ENCODE measurements at places on chromosomes 12 and 14. TPM values are rescaled to one million over a fixed set of nuclear protein-coding genes. Genes with fewer than 3 reads are reported as not detected.

DNA sequence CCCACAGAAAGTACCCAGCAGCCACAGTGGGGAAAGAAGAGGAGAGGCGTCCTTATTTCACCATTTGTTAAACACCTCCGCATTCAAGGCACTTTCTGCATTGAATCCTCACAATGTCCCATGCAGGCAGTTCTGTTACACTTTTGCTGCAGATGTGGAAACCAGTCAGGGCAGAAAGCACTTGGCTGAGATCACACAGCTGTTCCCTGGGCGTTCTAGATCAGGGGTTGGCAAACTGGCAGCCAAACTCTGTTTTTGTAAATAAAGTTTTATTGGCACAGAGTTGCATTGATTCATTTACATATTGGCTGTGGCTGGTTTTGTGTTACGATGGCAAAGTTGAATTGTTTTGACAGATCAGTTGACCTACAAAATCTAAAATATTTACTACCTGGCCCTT lies 20.1 kb downstream of the FOXN4 start:
- DNase-seq: no peak

DNA sequence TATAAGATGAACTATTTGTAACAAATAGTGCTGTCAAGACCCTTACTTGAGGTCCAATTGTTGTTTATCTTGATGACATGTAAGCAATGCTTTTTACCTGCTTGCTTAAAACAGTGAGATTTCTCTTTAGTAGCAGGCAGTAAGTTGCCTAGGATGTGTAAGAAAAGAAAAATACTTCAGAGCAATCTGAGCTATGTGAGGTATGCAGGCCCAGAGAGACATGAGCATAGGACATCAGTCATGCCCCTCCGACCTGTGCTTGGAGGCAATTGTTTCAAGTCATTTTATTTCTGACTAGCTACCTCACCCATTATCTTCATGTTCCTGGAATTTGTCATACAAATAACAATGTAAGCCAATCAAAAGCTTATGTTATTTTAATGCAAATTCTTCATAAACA lies 930.6 kb upstream of the FBXO33 start:
- DNase-seq: no peak

The IRAK3 gene
- total RNA-seq: 5.3 TPM

DNA sequence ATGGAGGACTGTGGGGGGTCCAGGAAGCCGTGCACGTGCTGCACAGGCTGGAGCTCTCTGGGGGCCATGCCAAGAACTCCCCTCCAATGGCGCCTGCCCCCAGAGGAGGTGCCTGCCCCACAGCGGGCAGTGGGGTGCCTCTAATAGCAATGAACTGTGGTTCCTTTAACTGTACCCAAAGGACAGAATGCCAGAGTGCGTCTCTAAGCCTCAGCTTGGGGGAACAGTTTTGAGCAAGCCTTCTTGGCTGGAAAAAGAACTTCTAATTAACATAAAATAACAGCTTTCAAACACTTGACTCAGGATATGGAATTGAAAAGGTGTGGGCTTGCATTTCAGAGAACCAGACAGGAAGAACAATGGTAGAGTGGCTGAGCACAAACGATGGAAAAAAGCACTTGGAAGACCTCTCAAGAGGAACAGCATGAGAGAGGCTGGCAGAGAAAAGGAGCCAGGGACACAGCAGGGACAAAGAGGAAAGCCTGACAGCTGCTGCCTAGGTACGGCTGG lies 195.6 kb downstream of the TTC7B start:
- no peak for DNase-seq

DNA sequence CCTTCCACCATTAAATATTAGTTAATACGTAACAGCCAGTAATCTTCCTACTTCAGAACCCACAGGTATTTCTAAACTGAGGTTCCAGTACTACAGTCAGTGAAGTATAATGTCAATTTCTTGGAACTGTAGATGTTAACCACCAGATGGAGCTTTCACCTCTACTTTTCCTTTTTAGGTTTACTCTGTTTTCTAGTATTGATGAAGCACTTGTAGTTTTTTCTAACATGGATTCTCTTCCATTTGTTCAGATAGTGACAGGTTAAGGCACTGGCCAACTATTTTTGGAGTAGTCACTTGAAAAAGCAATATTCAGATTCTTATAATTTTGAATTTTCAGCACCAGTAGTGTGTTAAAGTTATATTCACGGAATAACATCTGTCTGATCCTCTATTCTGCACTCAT lies 4.6 kb upstream of the SEC23A start:
- DNase-seq: no peak

DNA sequence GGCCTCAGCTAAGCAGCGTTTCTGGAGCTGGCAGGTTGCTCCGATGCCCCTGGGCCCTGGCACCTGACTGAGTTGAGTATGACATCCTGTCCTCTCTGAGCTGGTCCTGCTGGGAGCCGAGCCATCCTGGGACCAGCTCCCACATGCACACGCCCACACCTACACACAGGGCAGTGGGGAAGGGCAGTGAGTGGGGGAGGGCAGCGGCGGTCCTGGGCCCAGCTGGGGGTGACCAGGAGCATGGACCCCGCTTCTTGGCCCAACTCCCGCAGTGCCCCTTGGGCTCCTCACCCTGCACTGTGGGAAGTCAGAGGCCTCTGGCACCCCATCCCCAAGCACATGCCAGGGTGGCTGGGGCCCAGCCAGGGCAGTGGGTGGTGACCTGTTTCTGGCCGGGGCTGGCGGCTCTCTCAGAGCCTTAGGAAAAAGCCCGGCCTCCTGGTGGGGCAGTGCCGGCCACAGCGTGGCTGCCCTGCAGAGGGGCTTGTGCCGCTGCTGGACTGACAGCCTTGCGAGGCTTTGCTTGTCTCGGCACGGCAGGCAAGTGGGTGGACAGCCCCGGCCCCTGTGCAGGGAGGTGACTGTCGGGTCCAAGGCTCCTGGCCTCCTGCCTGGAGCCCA lies 5.9 kb upstream of the CRIP2 start:
- peak; percentile 86 for DNase-seq

The CCDC88C gene
- 3.2 TPM for total RNA-seq

DNA sequence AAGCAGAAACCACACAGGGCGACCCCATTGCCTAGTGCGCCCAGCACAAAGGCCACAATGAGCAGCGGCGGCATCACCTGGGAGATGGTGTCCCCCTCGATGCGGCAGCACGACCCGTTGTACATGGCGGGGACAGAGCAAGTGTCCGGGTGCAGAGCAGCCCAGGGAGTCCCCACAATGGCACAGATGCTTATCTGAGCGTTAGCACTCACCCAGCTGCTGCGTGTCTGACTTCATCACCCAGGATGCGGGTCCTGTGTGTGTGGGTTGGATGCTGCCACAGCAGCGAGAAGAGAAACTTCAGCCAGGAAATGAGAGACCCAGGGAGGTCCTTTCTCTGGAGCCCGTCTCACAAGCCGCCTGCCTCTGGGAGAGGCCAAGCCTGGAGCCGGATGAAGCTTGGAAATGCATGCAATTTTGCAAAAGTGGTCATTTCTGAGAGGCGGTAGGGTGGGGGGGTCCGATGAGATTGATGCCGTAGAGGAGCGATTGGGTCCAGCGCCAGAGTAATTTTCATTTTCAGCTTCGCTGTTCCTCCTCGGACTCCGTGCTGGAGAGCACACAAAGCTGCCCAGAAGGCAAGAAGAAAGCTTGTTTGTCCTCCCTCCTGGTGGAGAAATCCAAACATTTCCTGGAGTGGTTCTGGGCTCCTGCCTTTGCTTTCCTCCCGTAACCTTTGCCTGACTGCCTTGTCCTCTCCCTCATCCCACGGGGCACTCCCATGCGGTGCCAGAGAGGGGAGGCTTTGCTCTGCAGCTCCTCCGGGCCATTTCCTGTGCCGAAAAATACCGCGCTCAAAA lies at the start of gene HCAR1:
HCAR1 (minus strand) TSS at position 630 of the 800 bp plus-strand sequence; CDS start at position 125, 505 bp downstream.
- no peak for DNase-seq

The CIROP gene
- total RNA-seq: not detected

GRCh38 chr14:91753501-91754128 lies 21.7 kb upstream of the CATSPERB start:
- no peak for DNase-seq

The MARCHF9 gene
- 15.6 TPM for total RNA-seq

The PLCZ1 gene
- total RNA-seq: not detected

- DNase-seq: no peak
Measured at GRCh38 chr12:93880853-93881522, 203.8 kb downstream of the CRADD start.

The GTF2H3 gene
- 12.2 TPM for total RNA-seq

The PRKD1 gene
- 3.0 TPM for total RNA-seq

DNA sequence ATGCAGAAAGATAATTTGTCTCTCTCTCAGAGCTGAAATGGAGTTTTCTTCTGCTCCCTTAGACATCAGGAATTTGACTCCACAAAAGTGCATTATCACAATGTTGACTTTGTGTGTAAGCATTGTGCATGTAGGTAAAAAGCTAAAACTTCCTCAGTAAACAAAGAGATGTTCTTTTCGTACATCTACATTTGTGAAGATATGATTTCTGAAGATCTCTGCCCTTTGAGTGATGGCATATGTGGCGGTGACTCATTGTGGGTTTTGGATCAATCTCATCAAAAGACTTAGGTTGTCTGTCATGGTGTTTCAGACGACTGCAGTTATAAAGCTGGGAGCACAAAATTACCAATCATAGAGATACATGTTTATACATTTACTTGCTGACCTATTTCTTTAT lies 411.4 kb upstream of the LMO3 start:
- no peak for DNase-seq

- DNase-seq: no peak
Measured at GRCh38 chr12:57892232-57892972, 45.9 kb upstream of the CTDSP2 start.

GRCh38 chr12:122979908-122980182 lies 636 bp upstream of the ARL6IP4 start:
- DNase-seq: no peak

The GARIN6 gene
- total RNA-seq: not detected

DNA sequence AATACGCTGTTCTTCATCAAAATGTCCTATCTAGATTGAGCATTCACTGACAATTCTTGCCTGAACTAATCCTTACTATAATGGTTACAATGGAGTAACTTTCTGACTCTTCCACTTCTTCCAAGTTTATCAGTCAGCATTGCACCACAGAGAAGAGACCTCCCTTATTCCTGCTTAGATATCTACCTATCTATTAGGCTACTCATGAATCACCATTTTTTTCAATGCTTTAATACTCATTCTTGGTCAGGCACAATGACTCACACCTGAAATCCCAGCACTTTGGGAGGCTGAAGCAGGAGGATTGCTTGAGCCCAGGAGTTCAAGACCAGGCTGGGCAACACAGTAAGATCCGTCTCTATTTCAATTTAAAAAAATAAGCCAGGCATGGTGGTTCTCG lies 39.3 kb downstream of the RPS6KA5 start:
- DNase-seq: no peak

The LRTM2 gene
- total RNA-seq: not detected

The CCDC175 gene
- total RNA-seq: not detected

The POLE gene
- total RNA-seq: 13.0 TPM

DNA sequence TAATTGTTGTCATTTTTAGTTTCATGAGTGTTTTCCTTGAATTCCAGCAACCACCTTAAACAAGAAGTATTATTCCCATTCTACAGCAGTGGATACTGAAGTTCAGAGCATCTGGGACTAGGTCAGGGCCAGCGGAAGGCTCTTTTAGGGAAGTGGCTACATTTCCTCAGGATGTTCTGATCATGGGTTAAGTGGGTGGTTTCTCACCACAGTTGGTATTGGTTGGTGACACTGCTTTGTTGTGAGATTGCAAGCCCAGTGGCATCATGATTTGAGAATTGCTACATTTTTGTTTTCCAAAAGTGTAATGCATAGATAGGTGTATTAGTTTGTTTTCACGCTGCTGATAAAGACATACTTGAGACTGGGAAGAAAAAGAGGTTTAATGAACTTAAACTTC lies 47.1 kb downstream of the SYNE2 start:
- DNase-seq: no peak

DNA sequence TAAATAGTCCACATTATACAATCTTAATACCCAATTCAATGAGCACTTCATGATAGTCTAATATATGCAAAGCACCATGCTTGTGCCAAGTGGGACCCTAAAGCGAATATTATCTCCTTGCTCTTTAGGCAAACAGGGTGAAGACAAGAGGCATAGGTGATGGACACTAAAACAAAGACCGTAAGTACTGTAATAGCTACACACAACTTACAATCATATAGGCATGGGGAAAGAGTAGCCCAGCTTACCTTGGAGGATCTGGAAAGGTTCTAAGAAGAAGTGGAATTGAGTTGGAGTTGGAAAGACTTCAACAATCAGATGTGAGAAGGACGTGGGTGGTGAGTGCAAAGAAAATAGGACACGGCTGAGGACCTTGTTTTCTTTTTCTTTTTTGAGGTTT lies 19.1 kb upstream of the BCL2L14 start:
- DNase-seq: no peak

DNA sequence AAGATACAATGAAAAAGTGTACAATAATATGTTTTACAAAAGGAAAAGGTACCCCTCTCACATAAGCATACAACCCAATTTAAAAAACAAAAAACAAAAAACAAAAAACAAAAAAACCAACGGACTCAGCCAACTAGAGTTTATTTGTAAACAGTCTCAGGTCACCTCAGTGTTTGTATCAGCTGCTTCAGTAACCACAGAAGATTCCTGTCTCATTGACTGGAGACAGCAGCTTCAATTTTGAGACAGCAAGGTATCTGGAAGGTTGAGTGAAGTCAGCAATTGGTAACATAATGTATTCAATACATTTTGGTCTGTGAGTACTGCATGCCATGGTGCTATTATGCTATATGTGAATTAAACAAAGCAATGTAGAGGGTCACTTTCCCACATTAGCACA lies 201.7 kb downstream of the AKAP6 start:
- no peak for DNase-seq

Data from left ventricle myocardium superior (tissue), 1 donor.